AML-193 (cell line): ENCODE measurements at places on chromosomes 13 and 19.

DNA sequence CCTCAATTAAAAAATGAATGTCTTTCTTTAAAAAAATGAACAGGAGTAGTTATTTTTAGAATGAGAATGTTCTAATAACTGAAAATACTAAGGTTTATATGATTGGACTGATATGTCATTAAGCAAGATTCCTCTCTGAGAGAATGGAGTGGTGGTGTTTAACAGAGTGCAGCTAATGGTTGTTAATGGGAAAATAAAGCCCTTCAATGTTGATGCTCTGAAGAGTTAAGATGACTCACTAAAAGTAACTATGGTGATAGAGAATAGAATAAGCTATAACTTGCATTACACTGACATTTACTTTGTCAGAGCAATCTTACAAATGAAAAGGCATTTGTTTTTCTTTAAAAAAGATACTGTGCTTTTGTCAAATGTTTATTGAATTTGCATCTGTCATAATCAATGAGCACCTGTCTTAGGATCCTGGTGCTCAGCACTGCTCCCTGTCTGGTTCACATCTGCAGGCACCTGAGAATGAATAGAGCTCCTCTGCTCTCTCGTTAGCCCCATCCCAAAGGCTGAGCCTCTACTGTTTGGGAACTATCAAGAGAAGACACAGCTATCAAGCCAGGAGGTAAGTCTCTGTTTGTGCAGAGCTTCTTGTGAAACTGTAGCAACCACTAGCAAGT is 15.1 kb downstream of the PABPC3 start:
- no peak for DNase-seq

DNA sequence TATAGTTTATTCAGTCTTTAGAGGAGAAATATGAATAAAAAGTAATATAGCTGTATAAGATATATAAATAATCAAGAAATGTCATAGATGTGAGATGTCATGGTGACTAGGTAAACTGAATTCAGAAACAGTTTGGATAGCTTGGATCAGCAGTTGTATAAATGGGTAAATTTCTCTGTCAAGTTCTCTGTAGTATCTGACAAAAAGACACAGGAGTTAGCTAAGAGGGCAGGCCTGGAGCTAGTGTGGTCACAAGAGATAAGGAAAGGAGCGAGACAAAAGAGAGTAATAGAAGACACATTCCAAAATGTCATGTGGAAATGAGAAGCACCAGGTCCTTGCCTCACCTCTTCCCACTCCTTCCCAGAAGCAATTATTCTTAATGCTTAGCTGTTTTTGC is 349.0 kb downstream of the LMO7 start:
- DNase-seq = no peak

- peak; percentile 66 for DNase-seq
Measured at GRCh38 chr13:51222037-51222685, at the start of gene FAM124A. FAM124A (plus strand) TSS chr13:51222398; CDS start chr13:51222502, 104 bp downstream.

DNA sequence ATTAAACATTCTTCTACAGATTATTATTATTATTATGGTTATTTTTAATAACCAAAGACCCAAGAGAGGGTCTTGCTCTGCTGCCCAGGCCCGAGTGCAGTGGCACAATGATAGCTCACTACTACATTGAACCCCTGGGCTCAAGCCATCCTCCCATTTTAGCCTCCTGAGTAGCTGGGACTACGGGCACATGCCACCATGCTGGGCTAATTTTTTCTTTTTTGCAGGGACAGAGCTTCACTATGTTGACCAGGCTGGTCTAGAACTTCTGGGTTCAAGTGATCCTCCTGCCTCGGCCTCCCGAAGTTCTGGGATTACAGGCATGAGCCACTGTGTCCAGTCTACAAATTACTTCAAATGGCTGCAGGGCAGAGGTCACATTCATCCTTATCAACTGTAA is 179.8 kb downstream of the KCNRG start:
- no peak for DNase-seq

DNA sequence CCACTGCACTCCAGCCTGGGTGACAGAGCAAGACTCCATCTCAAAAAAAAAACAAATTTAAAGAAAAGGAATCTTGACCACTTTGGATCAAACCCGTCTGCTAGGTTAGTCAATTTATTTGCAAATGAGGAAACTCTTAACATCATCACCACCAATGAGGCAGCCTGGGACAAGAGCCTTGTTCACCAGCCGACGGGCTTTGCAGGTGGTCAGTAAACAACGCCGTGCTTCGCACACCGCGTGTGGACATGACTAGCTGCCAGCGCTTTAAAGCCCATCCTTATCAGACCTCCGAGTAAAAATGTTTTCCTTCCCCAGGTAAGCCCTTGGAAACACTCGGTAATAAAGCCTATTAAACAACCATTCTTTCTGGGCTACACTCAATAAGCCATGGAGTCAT is 41.9 kb downstream of the INSR start:
- DNase-seq = no peak

GRCh38 chr13:109427695-109428094 is 358.7 kb downstream of the IRS2 start:
- DNase-seq = no peak

DNA sequence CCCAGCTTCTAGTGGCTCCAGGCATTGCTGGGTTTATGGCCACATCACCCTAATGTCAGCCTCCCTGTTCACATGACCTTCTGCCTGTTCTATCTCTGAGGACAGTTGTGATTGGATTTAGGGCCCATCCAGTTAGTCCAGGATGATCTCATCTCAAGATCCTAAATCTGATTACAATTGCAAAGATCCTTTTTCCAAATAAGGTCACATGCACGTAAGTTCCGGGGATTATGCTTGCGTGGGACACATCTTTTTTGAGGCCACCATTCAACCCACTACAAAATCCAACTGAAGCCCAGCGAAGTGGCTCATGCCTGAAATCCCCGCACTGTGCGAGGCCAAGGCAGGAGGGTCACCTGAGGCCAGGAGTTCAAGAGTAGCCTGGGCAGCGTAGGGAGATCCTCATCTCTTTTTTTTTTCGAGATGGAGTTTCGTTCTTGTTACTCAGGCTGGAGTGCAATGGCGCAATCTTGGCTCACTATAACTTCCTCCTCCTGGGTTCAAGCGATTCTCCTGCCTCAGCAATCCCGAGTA is 12.3 kb downstream of the PLD3 start:
- no peak for DNase-seq

DNA sequence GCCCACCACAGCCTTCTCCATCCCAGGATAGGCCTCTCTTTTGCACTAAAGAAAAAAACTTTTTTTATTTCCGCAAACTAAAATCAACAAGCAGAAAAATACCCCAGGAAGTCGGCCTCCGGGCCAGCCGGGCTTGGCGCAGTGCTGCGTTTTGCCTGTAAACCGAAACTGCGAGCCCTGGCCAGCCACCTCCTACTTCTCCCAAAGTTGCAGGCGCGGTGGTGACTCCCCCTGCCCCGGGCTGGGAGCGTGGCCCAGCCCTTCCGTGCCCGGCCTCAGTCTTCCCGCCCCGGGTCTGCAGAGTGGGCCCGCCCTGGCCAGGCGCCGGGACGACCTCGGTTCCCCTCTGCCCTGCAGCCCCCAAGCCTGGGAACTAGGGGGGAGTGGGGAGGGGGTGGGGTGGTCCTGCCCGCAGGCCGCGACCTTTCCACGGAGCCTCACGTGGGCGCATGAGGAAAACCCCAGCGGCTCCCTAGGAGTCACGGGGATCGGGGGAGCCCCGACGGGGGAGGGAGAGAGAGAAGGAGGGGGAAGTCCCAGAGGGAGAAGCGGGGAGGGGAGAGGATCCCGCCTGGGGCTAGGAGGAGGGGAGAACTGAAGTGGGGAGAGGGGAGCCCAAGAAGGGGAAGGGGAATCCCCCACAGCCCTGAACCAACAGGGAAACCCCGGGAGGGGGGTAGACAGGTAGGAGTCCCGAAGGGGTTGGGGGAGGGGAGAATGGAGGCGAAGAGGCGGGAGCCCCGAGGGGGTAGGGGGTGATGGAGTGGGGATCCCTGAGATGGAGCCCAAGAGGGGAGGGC is 3.0 kb downstream of the GADD45B start:
- DNase-seq = peak; percentile 32

DNA sequence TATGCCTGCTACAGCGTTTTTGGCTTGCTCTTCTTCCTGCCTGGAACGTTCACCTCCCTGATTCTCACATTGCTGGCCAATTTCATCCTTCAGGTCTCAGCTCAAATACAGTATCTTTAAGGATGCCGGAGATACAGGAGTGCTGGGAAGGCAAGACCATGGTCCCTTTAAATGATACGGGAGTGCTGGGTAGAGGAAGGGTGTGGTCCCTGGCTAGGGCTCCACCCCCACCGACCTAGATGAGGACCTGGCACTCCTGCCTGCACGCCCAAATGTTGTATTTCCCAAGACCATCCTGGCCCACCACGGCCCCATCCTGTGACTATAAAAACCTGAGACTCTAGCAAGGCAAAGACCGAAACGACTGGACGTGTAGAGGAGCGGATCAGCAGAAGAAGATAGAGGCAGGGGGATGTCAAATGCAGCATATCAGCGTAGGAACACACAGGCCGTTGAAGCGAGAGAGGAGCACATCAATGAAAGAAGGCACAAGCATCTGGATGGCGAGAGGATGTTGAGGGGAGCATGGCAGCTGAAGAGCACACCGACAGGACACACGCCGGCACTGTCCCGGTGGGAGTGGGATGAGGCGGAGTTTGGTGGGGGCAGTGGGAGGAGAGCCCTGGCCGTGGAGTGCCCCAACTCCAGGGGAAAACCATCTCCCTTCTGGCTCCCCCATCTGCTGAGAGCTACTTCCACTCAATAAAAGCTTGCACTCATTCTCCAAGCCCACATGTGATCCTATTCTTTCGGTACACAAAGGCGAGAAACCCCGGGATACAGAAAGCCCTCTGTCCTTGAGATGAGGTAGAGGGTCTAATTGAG is 74.0 kb downstream of the PCDH9 start:
- no peak for DNase-seq

GRCh38 chr13:32881777-32882145 is 134.5 kb upstream of the KL start:
- DNase-seq = no peak

GRCh38 chr13:78659732-78660494 is 958 bp upstream of the OBI1 start:
- peak; percentile 76 for DNase-seq
